Uterus (tissue), 4 donors: ENCODE measurements at places on chromosomes 13 and 19. TPM values are rescaled to one million over a fixed set of nuclear protein-coding genes. Genes with fewer than 3 reads are reported as not detected.

CYP2B6 gene
- not detected for total RNA-seq

DNA sequence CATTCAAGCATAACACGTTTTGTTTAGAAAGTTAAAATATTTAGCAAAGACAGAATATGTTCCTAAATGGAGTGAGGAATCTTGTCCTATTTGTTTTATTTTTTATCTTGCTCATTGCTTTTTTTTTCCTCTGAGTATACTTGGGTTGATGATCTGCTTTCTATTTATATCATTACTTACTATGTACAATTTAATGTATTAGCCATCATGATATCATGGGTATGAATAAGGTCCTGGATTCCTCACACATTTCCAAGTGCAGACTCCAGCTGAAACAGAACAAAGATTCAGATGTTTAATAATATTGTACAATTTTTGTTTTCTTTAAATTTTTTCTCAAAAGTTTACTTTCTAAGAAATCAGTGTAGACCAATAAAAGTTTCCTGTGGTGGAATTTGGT lies 388.2 kb downstream of the GPC6 start:
- DNase-seq, result no peak

GRCh38 chr19:1725100-1726064 lies 27.9 kb upstream of the ONECUT3 start:
- DNase-seq, result no peak

DNA sequence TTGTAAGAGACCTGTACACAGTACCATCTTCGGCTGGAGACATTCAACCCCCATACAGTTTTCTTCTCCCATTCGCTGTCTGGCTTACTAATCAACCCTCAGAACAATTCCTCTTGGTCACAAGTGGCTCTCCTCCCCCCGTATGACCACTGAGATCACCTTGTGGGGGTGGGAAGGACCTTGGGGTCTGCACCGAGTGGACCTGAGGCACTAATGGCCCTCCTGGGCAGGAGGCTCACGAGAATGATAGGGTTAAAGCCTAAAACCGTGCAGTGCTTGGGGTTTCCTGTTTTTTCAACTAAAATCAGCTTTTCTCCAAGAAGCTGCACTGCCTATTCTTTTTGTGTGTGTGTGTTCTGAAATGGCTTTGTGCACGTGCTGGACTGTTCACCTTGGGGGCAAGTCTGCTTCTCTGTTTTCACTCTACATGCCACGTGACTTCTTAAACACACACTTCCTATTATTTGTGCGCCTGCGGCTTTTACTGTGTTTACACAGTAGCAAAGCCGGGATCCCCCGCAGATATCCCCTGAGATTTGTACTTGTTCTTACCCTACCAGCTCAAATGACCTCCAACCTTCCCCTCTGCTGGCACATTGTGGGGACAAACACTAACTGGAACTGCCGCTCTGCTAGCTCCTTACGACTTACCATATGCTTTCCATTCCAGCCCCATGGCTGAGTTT lies 12.3 kb downstream of the RBM26 start:
- DNase-seq, result no peak

DNA sequence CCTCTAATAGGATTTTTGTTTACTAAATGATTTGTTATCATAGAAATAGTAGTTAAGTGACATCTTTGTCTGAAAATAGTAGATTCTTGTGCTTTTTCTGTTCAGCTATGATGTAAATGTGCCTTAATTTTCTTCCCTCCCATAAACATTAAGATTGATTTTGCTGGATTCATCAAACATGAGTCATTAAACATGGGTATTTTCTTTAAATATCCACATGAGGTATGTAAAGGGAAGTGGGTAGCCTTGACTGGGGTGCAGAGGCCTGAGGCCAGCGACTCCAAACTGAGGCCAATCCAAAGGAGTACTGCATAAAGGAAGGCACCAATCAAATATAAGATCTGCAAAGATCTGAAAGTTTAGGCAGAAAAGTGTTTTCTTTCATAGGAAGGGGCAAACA lies 3.7 kb downstream of the ZNF136 start:
- DNase-seq, result no peak

GRCh38 chr19:5047251-5047935 lies 78.5 kb downstream of the KDM4B start:
- no peak for DNase-seq

GRCh38 chr13:50274181-50274580 lies 258.9 kb downstream of the KCNRG start:
- no peak for DNase-seq

DNA sequence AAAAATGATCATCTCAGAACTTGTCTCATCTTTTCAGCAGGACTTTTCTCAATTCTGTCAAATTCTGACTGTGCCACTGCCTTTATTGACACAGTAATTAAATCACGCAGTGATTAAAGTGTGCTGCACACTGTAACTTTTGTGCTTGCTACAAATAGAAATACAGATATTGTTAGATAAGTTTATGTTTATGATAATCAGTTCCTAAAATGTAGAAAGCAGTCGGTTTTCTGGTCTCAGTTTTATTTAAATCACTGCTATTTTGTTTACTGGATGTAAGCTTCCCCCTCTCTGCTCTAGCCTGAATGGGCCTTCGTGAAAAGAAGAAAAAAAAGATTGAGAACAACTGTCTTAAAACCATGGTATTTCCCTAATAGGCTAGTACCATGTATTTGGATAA lies 258.8 kb upstream of the STARD13 start:
- no peak for DNase-seq

- no peak for DNase-seq
These were observed 320.0 kb downstream of the TEX29 start for GRCh38 chr13:111640476-111640875.

DNA sequence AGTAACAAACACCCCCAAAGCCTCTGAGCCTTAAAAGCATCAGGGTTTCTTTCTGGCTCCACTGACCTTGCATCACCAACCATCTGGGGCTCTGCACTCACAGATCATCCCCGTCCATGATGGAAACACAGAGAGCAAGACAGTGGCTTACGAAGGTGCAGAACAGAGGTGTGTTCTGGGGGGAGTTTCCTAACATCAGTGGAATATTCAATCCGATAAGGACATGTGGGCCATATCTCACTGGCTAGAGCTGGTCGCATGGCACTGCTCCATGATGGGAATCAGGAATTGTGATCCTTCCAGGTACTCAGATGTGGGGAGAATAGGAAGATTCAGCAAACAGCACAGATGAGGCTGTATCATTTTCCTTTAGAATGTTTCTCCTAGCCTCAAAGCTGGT lies 457.2 kb downstream of the IRS2 start:
- no peak for DNase-seq

GRCh38 chr19:12757544-12758274 lies 6.1 kb downstream of the BEST2 start:
- peak; percentile 49 for DNase-seq

- no peak for DNase-seq
These were observed 12.4 kb downstream of the HNRNPM start for GRCh38 chr19:8457209-8457608.

DNA sequence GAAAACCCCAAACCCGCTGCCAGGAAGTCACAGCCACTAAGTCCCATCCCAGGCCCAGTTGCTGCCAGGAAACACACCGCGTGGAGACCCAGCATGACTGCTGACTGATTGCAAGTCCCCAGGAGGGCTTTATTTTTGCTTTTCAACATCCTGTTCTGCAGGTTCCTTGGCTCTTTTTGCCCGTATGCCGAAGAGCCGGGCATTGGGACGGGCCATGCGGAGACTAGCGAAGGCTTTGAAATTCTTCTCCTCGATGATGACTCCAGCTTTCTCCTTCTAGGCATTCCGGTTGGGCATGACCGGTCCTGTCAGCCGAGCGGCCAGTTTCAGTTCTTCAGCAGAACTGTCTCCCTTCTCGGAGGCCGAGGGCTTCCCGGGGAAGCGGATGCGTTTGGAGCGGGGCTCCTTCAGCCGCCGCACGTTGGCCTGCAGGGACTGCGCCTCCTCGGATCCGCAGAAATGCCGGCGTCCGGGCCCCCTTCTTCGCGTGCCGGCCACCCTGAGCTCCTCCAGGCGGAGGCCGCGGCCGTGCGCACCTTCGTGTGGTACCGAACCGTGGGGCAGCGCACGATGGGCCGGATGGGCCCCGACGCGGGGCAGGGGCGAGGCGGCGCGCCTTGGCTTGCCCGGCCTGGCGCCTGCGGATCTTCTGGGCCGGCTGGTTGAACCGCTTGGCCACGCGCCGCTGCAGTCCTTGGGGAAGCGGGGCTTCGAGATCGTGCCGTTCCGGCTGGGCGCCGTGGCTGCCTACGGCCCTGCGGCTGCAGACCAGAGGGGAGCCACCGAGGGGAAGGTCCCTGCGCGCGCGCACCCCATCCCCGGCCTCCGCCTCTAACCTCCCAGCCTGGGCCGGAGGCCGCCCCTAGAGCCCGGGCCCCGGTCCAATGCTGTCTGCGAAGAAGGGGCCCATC lies 15.2 kb downstream of the ZSCAN5C start:
- no peak for DNase-seq

GRCh38 chr19:43620061-43621001 lies 902 bp upstream of the ZNF428 start:
- no peak for DNase-seq

- no peak for DNase-seq
These were observed 5.4 kb downstream of the BLVRB start for GRCh38 chr19:40460185-40460584.

DNA sequence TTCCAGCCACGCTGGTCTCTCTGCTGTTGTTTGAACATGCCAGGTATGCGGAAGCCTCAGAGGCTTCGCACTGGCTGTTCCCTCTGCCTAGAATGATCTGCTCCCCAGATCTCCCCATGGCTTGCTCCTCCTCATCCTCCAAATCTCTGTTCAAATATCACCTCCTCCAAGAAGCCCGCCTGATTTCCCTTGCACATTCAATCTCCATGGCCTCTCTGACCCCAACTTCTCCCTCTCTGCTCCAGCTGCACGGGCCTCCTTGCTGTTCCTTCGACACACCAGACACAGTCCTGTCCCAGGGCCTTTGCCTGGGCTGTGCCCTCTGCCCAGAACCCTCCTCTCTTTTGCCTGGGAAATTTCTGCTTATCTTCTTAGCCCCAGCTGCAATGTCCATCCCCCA lies 52.5 kb upstream of the PTPRS start:
- DNase-seq, result no peak

GRCh38 chr13:48660361-48661076 lies 6.8 kb downstream of the CYSLTR2 start:
- no peak for DNase-seq

DNA sequence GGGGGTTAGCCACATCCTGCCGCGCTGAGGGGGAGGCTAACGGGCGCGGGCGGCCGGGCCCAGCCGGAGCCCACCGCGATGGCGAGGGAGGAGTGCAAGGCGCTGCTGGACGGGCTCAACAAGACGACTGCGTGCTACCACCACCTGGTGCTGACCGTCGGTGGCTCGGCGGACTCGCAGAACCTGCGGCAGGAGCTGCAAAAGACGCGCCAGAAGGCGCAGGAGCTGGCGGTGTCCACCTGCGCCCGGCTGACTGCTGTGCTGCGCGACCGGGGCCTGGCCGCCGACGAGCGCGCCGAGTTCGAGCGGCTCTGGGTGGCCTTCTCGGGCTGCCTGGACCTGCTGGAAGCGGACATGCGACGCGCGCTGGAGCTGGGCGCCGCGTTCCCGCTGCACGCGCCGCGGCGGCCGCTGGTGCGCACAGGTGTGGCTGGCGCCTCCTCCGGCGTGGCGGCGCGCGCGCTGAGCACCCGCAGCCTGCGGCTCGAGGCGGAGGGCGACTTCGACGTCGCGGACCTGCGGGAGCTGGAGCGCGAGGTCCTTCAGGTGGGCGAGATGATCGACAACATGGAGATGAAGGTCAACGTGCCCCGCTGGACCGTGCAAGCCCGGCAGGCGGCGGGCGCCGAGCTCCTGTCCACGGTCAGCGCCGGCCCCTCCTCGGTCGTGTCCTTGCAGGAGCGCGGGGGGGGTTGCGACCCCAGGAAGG lies 692 bp downstream of the RGS9BP start:
- peak; percentile 23 for DNase-seq

DNA sequence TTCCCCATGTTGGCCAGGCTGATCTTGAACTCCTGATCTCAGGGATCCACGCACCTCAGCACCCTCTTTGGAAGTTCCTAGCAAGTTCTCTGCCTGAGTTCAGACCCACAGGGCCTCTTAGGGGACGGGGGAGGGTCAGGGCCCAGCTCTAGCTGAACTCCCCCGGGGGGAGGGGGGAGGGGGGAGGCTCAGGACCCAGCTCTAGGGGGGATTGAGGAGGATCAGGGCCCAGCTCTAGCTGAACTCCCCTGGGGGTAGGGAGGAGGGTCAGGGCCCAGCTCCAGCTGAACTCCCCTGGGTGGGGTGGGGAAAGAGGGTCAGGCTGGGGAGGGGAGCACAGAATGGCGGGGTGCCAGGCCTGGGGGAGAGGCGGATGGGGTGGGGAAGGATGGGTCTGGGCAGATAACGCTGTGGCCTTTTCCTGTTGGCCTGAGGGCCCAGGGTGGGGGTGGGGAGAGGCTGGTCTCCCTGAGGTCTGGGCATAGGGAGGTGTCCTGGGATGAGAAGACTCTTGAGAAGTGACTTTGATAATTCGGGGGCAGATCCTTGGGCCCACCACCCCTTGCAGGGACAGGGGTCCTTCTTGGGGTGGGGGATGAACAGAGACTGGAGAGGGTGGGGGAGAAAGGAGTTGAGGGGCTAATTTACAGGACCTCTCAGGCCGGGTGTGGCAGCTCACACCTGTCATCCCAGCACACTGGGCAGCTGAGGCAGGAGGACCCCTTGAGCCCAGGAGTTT lies 5.5 kb upstream of the PTBP1 start:
- DNase-seq, result no peak

DNA sequence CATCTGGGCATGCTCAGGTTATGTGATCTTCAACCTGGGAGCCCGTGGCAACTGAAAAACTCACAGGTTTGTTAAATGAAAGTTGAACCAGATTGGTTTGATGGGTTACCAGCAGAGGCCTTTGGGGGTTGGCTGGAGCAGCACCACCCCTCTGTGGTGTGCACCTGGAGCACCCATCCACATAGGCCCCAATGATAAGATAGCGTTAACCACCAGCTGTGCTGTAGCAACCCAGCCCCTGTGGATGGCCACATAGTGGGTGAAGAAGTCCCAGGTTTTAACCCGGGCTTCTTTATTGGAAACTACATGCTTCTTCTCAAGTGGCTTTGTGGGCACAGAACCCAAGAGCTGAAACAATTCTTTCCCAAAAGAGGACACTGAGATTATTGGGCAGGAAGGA lies 22.6 kb upstream of the MTIF3 start:
- DNase-seq, result no peak

DNA sequence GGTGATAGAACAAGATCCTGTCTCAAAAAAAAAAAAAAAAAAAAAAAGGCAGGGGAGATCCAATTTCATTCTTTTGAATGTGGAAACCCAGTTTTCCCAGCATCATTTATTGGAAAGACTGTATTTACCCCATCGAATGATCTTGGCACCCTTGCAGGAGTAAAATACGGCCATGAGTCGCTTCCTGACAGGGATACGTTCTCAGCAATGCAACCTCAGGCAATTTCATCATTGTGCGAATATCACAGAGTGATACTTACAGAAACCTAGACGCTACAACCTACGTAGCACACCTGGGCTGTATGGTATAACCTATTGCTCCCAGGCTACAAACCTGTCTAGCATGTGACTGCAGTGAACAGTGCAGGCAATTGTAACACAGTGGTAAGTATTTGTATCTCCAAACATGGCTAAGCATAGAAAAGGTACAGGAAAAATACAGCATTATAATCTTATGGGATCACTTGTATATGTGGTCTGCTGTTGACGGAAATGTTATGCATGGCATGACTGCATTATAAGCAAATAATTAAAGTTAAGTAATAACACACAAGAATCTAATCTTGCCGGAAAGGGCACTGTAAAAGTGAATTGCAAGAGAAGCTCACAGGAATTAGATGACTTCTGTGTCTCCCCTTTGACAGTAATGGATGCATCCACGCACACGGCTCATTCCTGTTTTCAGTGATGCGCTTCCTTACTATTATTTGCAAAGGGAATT lies 24.1 kb downstream of the RFX2 start:
- no peak for DNase-seq

- DNase-seq, result peak; percentile 18
These were observed 85.2 kb downstream of the EDNRB start for GRCh38 chr13:77833331-77833863.

- no peak for DNase-seq
These were observed 767.7 kb downstream of the LIG4 start for GRCh38 chr13:107447591-107447990.
